ENCODE measurements at places on chromosomes 2 and 18.

DNA sequence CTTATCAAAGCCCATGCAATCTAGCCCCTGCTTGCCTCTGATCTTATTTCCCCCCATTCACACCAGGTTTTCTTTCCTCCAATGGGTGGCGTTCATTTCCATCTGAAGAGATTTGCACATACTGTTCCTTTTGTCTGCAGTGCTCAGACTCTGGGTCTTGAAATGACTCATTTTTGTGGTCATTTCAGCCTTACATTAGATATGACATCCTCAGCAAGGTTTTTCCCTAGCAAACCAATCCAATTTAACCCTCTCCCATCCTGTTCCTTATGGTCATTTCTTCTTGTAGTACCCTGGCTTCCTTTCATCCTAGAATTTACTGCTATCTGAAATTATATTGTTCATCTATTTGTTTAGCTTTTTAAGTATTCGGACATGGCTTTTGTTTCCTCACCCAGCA lies 42.5 kb upstream of the SCN1A start:
- DNase-seq: no peak

GRCh38 chr18:45525301-45525700 lies 90.0 kb upstream of the SLC14A2 start:
- DNase-seq: no peak

DNA sequence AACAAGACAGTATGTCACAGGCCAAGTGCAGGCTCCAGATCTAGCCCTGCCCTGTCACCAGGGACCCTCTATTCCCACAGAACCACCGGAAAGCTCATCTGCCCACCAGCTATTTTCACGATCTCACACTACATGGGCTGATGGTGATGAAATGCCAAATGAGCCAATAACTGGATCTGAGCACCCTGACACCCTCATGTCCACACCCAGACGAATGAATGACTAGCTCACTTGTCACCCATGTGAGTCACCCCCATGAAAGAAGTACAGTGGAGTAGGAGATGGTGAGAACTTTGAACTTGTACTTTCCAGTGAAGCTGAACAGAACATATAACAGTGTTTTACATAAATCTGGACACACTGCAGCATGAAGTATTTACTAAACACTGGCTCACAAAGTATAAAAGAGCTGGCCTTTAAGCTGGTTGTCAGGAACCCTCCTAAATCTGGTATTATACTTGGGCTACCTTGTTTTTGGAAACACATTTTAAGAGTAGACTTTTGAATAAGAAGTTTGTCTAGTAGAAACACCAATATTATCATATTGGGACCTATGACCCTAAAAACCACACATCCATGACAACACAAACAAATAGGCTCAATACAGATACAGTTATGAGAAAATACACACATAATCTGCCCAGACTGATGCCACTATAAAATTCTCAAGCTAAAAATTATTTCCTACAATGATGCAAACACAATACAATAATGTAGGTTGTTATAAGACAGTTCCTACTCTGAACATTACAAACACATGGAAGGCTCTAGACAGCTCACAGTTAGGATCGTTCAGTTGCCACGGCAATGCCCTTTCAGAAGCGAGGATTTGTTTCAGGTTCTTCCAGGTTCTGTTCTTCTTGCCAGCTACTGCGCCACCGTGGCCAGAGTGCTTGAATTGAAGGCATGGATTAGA lies 19.0 kb downstream of the INO80C start:
- no peak for DNase-seq

- no peak for DNase-seq
Observed at GRCh38 chr2:195270466-195271039, 386.5 kb upstream of the SLC39A10 start.

DNA sequence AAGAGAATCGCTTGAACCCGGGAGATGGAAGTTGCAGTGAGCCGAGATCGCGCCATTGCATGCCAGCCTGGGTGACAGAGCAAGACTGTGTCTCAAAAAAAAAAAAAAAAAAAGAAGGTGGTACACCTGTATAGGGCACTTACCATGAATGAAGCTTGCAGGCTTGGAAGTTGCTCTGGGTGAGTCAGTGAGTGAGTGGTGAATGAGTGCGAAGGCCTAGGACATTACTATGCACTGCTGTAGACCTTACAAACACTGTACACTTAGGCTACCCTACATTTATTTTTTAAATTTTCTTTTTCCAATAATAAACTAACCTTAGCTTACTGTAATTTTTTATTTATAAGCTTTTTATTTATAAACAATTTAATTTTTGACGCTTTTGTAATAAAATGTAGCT lies 78.4 kb upstream of the ATG16L1 start:
- DNase-seq: no peak

DNA sequence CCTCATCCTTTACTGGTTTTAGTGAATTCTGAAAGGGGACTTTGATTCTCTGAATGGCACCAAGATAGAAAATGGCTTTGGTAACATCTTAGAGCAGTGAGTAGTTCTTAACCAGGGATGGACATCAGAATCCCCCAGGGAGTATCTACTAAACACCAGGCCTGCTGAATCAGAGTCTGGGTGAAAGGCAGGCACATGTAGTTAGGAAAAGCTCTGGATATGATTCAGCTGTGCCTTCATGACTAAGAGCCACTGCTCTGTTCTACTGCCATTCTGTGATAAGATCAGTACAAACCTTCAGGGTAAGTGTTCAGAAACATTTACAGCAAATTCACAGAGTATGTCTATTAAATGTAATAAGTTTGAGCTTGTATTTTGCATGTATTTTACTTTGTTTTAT lies 46.2 kb upstream of the B3GNT2 start:
- DNase-seq: no peak

DNA sequence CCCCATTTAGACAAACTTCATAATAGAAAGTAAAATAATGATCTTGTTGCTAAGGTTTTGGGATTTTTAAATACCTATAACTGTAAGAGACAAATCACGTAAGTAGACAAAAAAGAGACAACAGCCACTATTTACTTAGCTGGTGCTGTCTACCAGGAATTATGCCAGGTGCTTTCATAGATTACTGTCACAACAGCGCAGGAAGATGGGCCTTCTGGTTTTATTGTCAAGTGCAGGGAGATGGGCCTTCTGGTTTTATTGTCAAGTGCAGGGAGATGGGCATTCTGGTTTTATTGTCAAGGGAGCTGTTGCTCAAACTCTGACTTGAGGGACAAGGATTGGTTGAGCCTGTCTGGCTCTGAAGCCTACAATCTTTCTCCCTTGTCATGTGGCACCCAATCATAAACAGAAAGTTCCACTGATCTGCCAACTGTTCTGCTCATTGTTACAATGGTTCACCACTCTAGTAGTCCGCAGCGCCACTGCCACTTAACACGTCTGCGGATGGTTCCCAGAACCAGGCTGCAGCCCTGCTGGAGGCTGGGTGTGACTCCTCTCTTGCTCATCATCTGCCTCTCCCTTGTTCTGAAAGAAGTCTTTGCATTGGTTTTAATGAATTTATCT lies 95.0 kb downstream of the RNF144A start:
- no peak for DNase-seq

GRCh38 chr2:85628658-85629057 lies 12.7 kb downstream of the USP39 start:
- no peak for DNase-seq

DNA sequence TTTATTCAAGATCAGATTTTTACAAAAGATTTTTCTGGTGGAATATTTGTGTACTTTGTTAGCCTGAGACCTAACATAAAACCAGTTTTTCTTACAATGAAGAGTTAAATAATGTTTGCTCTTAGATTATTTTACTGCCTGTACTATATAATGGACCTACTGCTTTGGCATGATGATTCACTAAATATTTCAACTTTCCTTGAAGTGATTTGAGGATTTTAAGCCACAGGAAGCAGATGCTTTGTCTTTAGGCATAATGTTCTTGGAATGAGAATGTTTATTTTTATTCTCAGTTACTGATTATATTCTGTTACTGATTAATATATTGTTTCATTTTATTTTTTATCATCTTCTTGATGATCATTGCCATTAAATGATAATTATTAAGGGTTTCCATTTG lies 175.3 kb upstream of the LRP1B start:
- no peak for DNase-seq

All from coronary artery (tissue), 2 donors.